Fibroblast of skin of left biceps (primary cell): ENCODE measurements at places on chromosomes 12 and 14.

DNA sequence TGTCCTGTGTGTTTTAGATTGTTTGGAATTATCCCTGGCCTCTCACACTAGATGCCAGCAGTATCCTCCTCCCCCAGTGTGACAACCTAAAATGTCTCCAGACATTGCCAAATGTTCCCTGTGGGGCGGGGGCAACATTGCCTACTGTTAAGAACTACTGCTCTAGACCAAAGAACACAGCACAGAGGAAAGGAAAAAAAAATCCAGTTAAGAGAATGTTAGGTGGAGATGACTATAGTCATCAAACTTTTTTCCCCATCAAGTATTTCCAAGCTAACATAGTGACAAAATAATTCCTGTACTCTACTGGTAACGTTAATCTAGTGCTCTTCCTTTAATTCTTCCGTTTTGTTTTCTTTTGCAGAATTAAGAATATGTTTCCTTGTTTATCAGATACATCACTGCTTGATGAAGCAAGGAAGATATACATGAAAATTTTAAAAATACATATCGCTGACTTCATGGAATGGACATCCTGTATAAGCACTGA is 3.5 kb downstream of the CDKN1B start:
- DNase-seq, result no peak

GRCh38 chr14:60222820-60223219 is 26.2 kb upstream of the PPM1A start:
- DNase-seq, result no peak

DNA sequence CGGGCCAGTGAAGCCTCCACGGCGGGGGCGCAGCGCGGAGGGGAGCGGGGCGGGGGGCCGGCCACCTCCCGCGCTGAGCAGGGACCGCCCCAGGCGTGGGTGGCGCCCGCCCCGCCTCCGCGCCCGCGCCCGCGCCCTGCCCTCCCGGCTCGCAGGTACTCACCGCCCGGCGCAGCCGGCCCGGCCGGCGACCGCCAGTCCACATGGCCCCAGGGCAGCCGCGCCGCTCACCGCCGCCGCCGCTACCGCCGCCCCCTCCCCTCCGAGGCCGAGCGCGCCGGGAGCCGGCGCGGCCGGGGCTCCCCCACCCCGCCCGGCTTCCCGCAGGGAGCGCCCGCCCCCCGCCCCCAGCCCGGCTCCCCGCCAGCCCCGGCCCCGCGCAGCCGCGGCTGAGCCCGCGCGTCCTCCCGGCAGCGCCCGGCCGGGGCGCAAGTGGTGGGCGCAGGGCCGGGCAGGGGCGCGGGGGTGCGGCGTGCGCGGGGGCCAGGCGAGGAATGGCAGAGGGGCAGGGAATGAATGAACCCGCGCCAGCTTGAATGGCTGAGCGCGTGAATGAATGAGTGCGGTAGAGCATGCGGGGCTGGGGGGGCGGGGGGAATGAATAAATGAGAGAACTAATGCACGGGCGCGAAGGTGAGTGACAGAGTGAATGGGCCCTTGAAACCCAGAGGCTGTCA is at the start of gene BEGAIN:
Gene BEGAIN (minus strand): TSS at position 332 of the 677 bp plus-strand sequence. CDS start 127 bp downstream, at position 205.
- DNase-seq, result no peak

DNA sequence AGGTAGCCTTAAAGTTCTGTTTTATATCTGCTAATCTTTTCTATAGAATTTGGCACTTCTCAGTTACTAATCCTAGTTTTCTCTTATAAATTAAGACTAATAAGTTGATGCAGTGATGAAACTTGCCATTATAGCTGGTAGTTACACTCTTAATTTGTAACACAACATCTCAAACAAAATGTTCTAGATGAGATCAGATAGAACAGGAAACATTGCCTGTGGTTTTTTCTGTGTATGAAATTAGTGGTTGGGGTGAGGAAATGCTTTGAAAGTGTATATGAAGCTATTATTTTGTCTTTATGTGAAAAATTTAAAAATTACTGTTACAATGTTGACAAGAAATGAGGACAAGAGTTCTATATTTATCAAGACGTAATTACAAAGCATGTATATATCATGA is 91.9 kb downstream of the PCNX1 start:
- DNase-seq, result no peak

GRCh38 chr12:87383680-87384079 is 645.5 kb downstream of the C12orf50 start:
- DNase-seq, result no peak

- no peak for DNase-seq
Observed at GRCh38 chr12:9786726-9787717, 26.3 kb upstream of the CD69 start.

DNA sequence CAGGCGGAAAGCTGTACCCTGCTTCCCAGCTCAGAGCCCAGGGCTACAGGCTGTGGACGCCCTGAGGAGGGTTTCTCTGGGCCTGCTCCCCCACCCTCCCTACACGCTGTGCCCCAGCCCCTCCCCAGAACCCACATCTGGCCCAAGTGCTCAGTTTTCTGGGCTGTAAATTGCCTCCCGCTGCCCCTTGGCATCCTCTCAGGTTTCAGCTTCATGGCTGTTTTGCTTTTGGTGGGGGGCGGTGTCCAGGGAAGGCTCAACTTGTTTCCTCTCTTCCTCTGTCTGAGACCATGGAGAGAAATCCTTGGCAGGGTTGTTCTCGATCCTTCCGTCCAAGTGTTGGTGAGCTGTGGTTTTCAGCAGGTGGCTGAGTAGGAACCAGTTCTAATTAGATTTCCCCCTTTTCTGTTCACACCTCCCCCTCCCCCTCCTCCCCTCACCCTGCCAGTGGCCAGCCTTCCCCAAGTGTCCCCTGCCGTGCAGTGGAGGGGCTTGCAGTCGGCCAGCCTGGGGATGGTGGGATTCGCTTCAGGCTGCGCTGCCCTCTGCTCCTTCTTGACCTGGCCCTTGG is 61.8 kb downstream of the TSPAN9 start:
- no peak for DNase-seq

DNA sequence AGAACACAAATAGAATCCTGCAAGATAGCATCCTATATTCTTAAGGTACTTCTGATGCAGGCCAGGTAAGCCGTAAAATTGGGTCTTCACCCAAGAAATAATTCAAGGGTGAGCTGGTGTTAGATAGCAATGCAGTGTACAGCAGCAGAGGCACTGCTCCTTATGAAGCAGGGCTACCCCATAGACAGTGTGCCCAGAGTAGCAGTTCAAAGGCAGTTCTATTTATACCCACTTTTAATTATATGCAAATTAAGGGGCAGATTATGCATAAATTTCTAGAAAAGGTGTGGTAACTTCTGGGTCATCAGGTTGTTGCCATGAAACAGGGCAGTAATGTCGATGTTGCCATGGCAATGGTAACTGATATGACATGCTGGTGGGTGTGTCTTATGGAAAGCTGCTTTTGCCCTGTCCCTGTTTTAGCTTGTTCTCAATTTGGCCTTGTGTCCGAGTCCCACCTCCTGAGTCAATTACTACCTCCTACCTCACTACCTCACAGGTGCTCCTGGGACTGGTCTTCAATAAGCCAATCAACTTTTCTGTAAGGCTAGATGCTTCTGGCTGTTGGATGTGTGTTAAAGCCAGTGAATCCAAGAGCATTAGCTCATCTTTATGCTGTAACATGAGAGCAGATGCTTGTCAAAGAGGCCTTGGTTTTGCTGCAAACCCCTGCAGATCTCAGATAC is 61.0 kb downstream of the PPM1A start:
- DNase-seq, result no peak

GRCh38 chr12:31586728-31587127 is 4.2 kb downstream of the DENND5B start:
- no peak for DNase-seq

DNA sequence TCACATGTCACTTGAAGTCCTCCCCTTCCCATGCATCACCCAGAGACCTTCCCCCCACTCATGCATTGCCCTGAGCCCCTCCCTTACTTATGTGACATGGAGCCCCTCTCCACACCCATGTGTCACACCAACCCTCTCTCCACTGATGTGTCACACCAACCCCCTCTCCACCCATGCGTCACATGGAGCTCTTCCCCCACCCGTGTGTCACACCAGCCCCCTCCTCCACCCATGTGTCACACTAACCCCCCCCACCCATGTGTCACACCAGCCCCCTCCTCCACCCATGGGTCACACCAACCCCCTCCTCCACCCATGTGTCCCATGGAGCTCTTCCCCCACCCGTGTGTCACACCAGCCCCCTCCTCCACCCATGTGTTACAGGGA is 30.4 kb downstream of the RTL1 start:
- no peak for DNase-seq

GRCh38 chr12:93950311-93950710 is 198.1 kb upstream of the PLXNC1 start:
- DNase-seq, result no peak
